Muscle of back (tissue), 13 donors: ENCODE measurements at places on chromosomes 3 and 15.
A peak's percentile ranks its signal among the peaks of the same experiment; 100 is the strongest.

DNA sequence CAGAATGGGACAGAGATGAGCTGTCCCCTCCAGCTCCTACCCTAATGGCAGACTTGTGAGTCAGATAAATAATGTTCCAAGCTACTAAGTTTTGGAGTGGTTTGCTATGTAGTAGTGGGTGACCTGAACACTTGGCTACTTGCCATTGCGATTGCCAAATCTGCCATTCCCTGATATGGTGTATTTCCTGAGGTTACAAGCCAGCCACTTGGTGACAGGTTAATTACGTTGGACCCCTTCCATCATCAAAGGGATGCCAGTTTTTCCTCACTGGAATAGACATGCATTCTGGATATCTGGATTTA lies 33.6 kb downstream of the MORF4L1 start:
- DNase-seq = peak; percentile 71

- DNase-seq = no peak
These were observed 636.4 kb upstream of the DPPA4 start for GRCh38 chr3:109973733-109974132.

GRCh38 chr3:2735392-2735894 lies 374.7 kb downstream of the IL5RA start:
- no peak for DNase-seq

GRCh38 chr3:111621535-111621934 lies 26.4 kb upstream of the ZBED2 start:
- no peak for DNase-seq

DNA sequence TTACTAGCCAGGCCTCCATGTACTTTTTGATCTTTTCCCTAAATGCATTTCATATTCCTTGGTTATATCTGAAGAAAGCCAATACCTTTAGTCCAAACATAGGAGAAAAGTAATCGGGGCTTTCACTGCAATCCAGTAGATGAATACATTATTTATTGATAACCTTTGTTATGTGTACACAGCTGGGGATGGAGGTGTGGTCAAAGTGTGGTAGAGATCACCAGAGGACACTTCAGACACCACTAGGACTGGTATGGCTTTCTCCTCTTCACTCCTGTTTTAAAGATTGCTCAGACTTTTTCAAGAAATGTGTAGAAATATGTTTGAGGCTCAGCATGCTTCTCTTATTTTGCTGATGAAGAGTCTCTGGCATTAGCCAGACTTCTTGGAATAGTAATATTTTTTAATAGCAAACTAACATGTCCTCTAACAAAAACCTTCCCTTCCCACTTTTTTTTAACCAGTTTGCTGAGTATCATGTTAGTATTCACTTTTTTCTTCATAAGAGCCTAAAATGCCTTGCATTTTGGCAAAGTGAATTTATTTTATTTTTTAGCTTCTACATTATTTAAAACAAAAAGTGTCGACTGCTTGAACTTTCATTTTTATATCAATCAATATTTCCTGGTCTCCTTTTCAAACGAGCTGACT lies 65.6 kb upstream of the MBNL1 start:
- no peak for DNase-seq

GRCh38 chr15:57285386-57285785 lies 90.9 kb upstream of the CGNL1 start:
- DNase-seq = no peak

- no peak for DNase-seq
These were observed 133.0 kb upstream of the CADM2 start for GRCh38 chr3:84825817-84826216.

DNA sequence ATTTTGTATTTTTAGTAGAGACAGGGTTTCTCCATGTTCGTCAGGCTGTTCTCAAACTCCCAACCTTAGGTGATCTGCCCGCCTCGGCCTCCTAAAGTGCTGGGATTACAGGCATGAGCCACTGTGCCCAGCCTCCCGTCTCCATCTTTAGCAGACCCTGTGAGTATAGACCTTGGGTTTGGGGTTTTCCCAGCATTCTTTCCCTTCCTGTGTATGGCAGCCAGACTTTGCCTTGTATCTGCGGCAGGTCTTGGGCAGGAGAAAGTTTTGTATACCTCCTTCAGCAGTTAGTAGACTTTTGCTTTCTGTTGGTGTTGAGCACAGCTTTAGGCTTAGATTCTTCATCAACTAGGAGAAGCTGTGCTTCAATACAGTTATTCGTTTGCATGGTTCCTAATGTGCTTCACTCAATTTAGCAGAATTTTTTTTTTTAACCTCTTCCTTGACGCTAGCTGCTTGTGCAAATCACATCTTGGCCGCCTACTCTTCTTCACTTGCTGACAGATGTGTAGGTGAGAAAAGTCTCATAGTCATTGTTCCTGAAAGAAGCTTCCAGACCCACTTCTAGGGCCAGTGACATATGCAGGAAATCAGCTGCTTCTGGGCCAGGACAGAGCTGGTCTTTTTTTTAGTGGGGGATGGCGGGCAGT lies 38.4 kb downstream of the MAP2K1 start:
- DNase-seq = no peak

- no peak for DNase-seq
These were observed 1272.5 kb downstream of the ROBO1 start for GRCh38 chr3:78495301-78495700.

DNA sequence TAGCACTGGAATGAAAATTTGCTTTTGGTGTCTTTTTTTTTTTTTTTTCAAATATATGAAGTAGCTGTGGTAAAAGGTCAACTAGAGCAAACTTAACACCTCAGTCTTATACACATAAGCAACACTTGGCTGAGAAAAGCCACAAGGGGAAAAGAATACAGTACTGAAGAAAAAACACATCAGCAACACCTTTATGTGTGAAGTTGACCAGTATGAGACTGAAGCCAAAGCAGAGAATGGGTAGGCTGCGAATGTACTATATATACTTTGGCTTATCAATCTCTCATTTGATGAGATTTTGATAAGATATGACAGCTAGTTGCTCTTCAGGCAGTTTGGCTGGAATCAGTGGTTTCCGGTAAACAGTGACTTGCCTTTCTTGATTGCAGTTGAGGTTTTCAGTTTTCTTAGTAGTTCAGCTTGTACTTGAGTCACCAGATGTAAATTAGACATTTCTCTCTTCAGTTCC lies 22.0 kb upstream of the ZCWPW2 start:
- no peak for DNase-seq

DNA sequence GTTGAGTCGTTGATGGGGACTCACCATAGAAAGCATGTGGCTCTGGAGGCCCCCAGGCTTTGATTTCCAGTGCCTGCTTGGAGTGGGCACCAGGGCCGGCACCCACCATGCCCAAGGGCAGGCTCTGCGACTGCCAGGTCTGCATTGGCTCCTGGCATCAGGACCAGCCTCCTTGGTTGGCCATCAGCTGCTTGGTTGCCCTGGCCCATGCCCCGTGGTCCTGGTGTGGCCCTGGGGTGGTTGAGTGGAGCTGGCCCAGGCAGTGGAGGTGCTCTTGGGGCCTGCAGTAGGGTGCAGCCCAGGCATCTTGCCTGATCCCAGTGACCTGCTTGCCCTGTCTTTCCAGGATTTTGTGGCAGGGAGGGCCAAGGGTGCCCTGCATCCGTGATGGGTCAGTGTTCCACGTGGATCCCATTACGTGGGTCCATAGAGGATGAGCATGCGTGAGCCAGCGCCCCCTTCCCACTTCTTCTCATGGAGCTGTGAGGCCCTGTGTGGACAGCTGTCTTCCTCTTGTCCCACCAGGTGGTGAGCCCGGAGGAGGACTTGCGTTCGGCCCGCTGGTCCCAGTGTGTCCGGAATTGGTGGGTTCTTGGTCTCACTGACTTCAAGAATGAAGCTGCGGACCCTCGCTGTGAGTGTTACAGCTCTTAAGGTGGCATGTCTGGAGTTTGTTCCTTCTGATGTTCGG lies 187.0 kb downstream of the UBE3A start:
- DNase-seq = no peak

DNA sequence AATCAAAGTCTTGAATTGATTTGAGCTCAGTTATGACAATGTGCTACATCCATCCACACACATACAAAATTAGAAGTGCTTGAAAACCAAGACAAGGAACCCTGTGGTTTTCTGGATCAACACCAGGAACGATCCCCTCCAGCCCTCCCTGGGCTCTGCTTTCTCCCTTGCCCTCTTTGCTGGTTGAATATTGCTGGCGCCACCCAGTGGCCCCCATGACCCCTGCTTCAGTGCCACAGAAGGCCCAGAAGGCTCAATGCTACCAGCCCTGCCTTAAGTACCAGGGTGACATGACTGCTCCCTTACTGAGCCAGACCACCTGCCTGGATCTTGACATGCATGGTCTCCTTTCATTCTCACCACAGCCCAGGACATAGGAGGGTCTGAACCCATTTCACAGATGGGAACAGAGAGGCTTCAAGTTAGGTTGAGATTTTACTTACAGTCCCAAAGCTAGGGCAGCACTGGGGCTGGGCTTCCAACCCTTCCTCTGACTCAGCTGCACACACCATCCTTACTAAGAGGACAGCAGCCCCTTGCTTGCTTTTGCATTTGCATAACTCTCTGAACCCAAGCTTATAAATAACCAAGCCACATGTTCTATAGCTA lies 15.0 kb downstream of the IL12A start:
- peak; percentile 25 for DNase-seq

DNA sequence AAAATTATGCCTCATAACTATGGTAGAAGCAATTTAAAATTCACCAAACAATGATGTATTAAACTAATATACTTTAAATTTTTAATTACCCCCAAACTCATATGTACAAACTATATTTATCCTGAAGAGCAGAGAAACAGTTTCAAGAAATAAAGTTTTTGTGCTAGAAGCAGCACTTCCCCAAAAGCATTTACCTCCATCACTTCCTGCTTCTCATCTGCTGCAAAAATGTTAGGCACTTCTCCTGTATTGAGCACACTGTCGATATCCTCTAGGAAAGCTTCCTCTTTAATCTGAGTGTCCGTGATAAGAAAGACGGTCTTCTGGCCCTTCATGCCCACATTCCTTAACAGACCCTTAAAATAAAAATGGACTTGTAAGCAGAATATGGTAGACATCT lies 101.5 kb upstream of the ASB14 start:
- DNase-seq = no peak

DNA sequence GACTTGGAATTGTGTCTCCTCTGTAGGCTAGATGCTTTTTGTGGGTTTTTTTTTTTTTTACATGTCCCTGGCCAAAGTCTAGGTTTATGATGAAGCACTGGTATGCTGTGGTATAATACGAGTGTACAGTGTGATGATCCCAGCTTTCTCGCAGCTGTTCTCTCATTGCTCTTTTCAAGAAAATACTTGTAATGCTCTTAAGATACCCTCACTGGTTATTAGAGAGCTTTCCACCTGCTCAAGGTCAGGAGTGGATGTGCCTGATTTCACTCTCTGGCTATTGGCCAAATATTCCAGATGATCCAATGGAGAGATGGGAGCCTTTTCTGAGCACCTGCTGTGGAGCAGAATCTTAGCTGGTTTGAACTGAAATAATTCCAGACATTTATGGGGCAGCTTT lies 215.1 kb downstream of the MYRIP start:
- DNase-seq = no peak

DNA sequence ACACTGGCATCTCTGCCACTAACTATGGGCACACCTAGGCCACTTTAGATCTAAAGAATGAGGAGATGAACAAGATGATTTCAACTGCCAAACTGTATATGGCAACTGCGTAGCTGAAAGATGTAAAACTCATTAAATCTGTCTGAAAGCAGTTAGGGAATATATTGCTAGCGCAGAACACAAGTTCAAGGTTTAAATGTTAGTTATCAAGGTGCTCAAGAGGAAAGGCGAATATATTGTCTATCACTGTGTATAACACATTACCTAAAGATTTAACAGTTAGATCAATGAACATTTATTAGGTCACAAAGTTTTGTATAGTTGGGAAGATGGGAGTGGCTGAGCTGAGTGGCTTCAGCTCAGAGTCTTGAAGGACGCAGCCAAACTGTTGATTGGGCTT lies 33.9 kb upstream of the PSMD6 start:
- DNase-seq = no peak

DNA sequence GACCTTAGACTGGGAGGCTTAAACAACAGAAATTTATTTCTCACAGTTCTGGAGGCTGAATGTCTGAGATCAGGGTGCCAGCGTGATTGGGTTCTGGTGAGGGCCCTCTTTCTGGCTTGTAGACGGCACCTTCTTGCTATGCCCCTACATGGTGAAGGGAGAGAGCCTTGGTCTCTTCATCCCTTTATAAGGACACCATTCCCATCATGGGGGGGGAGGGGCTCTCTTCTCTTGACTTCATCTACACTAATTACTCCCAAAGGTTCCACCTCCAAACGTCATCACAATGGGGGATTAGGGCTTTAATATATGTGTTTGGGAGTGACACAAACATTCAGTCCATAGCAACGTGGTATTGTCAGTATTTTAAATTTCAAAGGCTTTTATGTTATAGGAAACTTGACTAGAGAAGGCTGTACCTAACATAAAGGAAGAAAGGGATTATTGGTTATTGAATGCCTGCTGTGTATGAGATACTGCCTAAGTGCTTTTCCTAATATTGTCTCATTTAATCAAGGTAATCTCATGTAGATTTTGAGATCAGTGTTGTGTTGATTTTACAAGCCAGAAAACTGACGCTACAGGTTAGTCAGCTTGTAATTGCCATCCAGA lies 20.9 kb downstream of the SYN2 start:
- no peak for DNase-seq

DNA sequence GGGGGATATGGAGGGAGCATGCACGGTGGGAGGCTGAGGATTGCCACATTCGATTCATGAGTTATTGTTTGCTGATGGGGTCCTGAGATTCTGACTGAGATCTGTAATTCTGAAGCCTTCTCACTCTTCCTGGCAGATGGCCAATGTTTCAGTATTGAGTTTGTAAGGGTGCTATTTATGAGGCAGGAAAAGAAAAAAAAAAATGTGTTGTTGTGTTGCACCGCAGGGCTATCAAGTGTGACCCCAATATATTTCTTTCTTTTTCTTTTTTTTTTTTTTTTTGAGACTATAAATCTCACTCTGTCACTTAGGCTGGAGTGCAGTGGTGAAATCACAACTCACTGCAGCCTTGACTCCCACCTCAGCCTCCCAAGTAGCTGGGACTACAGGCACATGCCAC lies 3.2 kb upstream of the SENP2 start:
- DNase-seq = no peak

- DNase-seq = no peak
These were observed 12.8 kb upstream of the CRBN start for GRCh38 chr3:3192286-3192675.

DNA sequence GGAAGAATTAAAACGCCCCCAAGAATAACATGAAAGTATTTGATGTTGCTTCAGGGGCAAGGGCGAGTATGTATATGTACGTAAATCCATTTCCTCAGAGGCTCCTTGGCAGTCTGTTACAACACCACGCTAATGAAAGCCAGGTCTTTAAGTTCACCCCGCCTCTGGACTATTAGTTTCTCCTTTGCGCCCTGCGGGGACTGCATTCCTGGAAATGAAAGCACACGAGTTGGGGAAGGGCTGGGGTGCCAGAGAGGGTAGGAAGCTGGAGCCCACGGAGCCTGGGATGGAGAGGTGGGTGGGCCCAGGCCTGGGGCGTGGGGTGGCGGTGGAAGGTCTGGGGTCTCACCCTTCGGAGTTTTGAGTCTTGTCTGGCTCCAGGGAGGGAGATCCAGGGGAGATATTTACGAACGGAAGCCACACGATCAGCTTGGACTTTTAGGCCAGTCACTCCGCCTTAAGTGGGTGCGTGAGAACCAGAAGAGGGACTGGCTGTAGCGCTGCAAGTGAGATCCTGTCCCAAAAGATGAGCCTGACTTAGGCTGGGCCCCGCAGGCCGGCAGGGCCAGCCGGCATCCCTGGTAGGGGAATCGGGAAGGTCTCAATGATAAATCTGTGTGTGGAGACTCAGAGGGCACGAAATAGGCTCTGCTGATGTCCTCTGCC lies 1.6 kb upstream of the PLCL2 start:
- DNase-seq = no peak

GRCh38 chr3:155712008-155712407 lies 32.9 kb downstream of the PLCH1 start:
- DNase-seq = no peak

GRCh38 chr3:197105786-197106185 lies 76.2 kb upstream of the MELTF start:
- no peak for DNase-seq
